ENCODE measurements at places on chromosomes 16 and 17.

DNA sequence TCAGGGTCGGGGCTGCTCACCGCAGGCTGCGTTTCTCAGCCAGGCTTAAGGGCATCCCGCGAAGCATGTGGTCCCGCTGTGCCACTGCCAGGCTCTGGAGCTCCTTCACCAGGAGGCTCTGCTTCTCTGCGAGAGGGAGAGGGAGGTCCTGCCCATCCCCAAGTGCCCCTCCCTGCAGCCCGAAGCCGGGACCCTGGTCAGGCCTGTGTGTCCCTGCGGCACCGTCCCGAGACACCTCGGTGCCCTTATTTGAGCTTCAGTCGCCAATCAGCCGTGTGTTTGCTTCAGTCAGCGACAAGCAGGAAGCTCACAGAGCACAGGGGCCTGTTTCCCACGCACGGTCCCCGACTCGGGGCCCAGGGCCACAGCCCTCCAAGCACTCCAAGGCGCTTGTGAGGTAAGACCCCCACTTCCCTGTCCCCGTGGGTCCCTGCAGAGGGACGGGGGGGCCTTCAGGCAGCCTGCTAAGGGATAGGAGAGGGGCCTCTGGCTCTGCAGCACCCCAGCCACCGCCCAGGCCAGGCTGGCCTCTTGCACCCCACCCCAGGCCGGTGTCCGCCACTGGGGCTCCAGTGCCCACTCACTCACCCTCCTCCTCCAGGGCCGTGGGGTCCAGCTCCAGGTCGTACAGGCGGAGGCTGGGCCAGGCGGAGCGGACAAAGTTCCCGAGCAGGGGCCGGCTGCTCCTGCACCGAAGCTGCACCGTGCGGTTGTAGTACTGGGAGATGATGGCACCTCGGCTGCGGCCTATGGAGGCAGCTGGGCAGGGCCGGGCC, 3.2 kb downstream of the TMC6 start:
- DNase-seq, result no peak

DNA sequence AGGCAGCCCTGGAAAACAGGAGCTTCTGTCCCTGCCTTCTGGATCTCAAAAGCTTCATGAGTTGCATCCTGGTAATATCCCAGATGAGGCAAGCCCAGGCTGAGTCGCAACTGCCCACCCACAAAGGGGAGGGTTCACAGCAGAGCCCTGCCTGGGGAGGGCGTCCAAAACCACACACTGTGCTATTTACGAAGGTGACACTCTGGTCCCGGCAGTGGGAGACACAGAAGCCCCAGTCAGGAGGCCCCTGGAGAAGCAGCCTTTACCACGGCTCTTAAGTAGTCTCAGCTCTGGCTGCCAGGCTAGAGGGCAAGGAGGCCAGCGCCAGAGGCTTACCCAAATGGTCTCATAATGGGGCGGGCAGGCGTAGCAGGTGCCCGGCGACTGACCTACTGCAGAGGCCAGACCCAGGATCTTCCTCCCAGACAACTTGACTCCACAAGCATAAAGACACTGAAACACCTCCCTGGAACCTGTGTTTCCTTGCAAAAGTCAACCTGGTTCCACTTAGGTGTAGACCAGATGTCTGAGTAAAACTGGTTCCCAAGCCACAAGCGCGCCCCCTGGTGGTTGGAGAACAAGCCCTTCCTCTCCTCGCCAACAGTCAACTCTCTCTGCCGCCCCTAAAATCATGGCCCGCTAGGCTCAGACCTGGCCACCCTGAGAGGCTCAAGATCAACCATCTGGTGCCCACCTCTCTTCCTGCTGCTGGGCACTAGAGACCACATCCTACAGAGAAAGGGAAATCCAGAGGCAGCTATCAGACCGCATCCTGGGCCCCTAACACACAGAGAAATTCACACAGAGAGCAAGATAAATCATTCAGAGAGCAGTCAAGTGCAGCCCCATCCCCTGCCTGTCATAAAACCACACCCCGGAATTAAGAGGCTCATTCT, 5.2 kb downstream of the AXIN2 start:
- DNase-seq, result peak; percentile 85

GRCh38 chr17:75767881-75768280, 2.9 kb upstream of the GALK1 start:
- DNase-seq, result no peak

- DNase-seq, result peak; percentile 98
Observed at GRCh38 chr16:3443108-3444031, at the start of the genes NAA60 and ZNF597. Gene NAA60, plus strand, starts transcription at chr16:3443680. Its CDS starts 32,548 bp downstream, at chr16:3476228. Gene ZNF597, minus strand, starts transcription at chr16:3443504. Its CDS starts 351 bp downstream, at chr16:3443153.

GRCh38 chr16:75322740-75323139, 71.3 kb upstream of the BCAR1 start:
- no peak for DNase-seq

DNA sequence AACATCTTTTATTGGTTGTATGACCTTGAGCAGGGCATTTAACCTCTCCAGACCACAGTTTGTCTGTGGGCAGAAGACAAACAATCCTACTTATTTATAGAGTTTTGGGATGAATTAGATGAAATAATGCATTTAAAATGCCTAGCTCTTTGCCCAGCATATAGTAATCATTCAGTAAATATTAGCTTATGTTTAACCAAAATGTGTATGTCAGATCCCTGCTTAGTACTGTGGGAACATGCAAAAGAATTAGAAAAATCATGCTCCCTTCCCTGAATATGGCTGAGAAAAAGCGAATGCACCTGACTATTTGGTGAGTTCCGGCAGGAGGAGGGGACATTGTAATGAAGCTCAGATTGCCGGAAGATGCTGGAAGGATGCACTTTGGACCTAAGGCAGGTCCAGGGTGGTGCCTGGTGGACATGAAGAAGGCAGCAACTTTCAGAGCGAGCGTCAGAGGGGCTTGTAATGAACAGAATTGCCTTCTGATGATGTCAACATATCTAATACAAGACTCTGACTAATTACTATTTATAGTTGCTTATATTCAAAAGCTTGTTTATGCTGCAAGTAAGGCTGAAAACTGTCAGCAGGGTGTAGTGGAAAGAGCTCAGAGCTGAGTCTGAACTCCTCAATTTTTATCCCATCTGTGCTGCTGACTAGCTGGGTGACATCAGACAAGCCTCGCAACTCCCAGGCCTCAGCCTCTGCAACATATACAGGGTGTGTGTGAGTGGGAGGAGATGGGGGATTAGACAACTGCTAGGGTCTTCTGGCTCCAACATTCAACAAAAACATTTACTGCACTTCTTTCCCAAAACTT, 221.2 kb downstream of the PRKCA start:
- no peak for DNase-seq

DNA sequence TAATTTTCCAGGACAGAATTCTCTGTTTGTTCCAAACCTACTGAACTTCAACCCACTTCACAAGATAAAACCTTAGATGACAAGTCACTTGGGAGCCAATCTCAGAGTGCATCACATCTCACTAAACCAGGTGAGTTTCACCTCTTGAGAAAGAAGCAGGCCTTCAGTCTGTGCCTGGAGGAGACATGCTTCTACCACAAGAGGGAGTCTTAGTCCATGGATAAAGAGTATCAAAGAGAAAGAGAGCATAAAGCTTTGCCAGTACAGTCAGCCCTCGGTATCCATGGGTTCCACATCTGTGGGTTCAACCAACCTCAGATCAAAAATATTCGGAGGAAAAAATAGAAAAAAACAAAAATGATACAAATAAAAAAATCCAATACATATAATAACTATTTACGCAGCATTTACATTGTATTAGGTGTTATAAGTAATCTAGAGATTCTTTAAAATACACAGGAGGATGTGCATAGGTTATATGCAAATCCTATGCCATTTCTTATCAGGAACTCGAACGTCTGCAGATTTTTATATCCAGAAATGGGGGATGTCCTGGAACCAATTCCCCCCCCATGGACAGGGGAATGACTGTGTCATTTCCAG, 37.7 kb downstream of the DUSP14 start:
- peak; percentile 79 for DNase-seq

GRCh38 chr17:80482058-80482318, 5.6 kb upstream of the NPTX1 start:
- no peak for DNase-seq
